ENCODE measurements at places on chromosomes 7 and 10. TPM values are rescaled to one million over a fixed set of nuclear protein-coding genes. Genes with fewer than 3 reads are reported as not detected.

- no peak overlapping the region for H3K4me3 ChIP-seq
- no peaks in the 10 kb centered on the region for H3K27me3 ChIP-seq
- no peaks in the 10 kb centered on the region for H3K4me1 ChIP-seq
- no peaks in the 10 kb centered on the region for H3K36me3 ChIP-seq
- DNase-seq: peak; percentile 35
- H3K27ac ChIP-seq: no peak overlapping the region
These were observed 80.6 kb downstream of the VWA2 start for GRCh38 chr10:114319406-114320248.

DNA sequence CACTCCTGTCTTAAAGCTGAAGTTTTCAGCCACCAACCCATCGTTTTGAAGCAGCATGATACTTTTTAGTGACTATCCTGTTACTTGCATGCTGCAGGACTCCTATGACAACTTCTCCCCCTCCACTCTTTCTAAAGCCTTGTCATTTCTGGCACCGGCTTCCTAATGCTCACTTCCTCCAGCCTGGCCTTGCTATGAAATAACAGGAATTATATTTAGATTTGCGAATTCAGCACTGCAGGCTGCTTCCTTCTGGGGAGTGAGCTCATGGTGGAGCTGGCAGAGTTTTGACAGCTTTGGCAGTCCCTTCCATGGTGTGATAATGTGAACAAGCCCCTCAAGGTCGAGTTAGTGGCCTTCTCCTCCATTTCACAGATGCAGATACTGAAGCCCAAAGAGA lies 13.4 kb downstream of the BLNK start:
- no peak overlapping the region for H3K4me3 ChIP-seq
- no peak for DNase-seq
- no peaks in the 10 kb centered on the region for H3K36me3 ChIP-seq
- no peak overlapping the region for H3K27ac ChIP-seq
- H3K27me3 ChIP-seq: no peaks in the 10 kb centered on the region
- H3K4me1 ChIP-seq: no peaks in the 10 kb centered on the region

DNA sequence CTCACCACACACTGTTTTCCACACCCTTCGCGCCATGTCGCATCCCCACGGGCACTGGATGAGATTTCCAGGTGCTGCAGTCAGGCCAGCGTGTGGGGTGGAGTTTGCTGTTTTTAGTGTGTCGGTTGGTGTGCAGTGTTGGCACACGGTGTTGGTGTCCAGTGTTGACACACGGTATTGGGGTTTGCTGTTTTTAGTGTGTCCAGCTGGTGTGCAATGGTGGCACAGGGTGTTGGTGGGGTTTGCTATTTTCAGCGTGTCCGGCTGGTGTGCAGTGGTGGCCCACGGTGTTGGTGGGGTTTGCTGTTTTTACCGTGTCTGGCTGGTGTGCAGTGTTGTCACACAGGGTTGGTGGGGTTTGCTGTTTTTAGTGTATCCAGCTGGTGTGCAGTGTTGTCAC lies 20.1 kb upstream of the PRKAR1B start:
- H3K4me1 ChIP-seq: no peaks in the 10 kb centered on the region
- H3K27me3 ChIP-seq: no peaks in the 10 kb centered on the region
- no peak overlapping the region for H3K4me3 ChIP-seq
- H3K27ac ChIP-seq: no peak overlapping the region
- peak; percentile 48 for DNase-seq

GRCh38 chr10:129056734-129057689 lies 410.0 kb upstream of the MGMT start:
- H3K4me3 ChIP-seq: no peak overlapping the region
- no peak overlapping the region for H3K27ac ChIP-seq
- DNase-seq: no peak
- no peaks in the 10 kb centered on the region for H3K4me1 ChIP-seq

DNA sequence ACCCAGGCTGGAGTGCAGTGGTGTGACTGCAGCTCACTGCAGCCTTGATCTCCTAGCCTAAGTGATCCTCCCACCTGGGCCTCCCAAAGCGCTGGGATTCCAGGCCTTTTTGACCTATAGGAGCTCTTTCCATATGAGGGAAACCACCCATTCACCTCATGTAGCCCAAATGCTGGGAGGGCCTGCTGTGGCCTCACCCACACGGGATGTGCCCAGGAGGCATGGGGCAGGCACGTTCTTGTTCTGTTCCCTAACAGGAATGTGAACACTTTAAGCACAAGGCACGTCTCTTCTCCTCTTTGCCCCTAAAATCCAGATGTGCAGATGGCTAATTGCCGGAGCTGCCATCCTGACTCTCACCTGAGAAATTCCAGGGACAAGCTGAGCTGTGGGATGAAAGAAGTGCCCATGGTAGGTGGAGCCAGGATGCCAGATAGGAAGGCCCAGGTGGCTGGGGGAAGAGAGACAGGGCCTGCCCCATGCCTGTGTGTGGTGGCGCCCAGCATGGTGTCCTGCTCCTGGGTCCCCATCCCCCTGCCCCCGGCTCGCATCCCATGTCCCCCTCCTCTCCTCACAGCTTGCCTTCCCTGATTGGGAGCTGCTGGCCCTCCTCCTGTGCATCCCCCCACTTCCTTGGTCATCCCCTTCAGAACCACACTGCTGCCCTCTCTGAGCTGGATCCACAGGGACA lies 17.3 kb downstream of the CAMK2B start:
- DNase-seq: no peak
- H3K27ac ChIP-seq: no peak overlapping the region
- H3K27me3 ChIP-seq: peaks cover 24% of the 10 kb centered on the region
- H3K4me3 ChIP-seq: no peak overlapping the region
- H3K36me3 ChIP-seq: no peaks in the 10 kb centered on the region

DNA sequence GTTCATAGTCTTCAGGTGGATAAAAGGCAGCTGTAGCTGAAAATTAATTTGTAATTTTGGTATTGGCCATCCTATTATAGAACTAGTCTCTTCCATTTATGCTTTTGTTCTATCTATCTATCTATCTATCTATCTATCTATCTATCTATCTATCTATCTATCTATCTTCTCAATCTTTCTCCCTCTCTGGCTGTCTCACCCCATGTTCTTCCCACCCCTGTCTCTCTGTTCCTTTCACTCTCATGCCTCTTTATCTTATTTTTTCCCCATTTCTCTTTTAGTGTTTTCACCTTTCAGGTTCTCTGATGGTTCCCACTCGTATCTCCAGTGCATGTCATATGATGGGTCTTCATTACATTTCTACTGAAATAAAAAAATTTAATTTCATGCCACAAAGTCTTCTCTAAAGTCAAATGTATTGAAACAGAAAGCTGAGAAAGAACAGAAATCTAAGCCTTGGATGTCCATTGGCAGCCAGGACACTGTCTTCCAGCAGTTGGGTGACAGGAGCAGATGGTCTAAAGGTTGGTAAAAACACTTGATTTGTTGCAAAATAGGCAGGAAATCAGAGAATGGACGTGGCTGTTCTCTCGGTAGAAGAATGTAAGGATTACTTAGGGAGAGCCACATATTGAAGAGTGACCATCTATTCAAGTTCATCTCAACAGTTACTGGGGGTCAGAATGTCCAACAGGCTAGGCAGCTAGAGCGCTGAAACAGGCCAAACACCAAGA lies 127.0 kb downstream of the RELN start:
- no peaks in the 10 kb centered on the region for H3K36me3 ChIP-seq
- no peak overlapping the region for H3K27ac ChIP-seq
- no peak overlapping the region for H3K4me3 ChIP-seq
- no peaks in the 10 kb centered on the region for H3K27me3 ChIP-seq

GRCh38 chr7:18287482-18287881 lies 208.1 kb upstream of the HDAC9 start:
- no peaks in the 10 kb centered on the region for H3K36me3 ChIP-seq
- H3K27me3 ChIP-seq: no peaks in the 10 kb centered on the region
- no peak overlapping the region for H3K27ac ChIP-seq

DNA sequence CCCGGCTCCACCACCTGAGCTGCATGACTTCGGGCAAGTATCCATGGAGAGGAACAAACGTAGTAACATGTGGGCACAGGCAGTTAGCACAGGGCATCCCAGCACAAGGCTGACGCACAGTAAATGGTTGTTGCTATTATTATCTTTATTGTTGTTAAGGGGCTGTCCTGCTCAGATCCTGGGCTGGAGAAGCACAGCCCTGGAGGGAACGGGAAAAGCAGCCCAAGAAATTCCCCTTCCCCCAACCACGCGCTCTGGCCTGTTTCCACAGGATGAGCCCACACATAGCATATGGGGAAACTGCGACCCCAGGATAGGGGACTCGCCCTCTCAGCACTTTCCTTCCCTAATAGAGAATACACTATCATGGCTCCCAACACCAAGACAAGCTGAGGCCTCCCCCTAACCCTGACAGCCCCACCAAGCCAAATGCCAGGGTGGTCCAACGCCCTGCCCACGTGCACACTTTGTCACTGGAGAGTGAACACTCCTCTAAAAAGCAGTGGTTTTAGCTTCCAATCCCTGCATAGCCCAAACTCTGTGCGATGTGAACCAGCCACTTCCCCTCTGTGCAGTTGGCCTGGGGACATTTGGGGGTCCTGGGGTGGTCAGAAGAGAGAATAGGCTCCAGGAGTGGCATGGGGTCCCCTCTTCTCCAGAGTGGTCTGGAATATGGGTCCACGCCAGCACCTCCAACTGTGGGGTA lies 11.0 kb downstream of the PSD start:
- peaks cover 64% of the 10 kb centered on the region for H3K4me1 ChIP-seq
- peak overlapping the region; percentile 80 for H3K4me3 ChIP-seq
- DNase-seq: peak; percentile 92
- peak overlapping the region; percentile 97 for H3K27ac ChIP-seq
- no peaks in the 10 kb centered on the region for H3K27me3 ChIP-seq

DNA sequence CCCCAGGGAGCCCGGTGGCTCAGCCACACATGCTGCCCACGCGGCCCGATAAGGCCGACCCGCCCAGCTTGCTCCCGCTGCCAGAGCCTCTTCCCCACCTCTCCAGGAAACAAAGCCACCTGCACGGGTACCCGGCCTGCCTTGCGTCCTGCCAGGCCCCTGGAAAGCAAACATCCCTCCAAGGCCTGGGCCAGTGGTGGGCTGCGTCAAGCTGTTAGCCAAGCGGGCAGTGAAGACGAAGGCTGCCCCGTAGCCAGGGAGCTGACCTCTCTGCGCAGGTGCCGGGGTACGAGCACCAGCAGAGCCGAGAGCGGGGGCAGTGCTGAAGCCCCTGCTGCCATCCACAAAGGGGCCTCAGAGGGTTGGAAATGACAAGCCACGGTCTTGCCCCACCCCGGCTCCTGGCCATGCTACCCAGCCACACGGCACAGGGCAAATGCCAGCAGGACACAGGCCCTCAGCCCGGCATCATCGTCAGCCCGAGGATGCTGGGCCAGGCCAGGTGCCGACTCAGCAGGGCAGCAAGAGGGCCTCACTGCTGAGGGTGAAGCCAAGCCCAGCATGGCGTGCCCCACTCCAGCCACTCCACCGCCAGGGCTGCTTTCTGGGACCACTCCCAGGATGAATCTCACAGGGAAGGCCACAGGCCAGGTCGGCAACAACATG lies 140.0 kb downstream of the PTPRN2 start:
- no peaks in the 10 kb centered on the region for H3K27me3 ChIP-seq
- no peaks in the 10 kb centered on the region for H3K4me1 ChIP-seq
- no peak for DNase-seq
- H3K27ac ChIP-seq: no peak overlapping the region

GRCh38 chr7:41007351-41007751 lies 695.5 kb downstream of the INHBA start:
- H3K27ac ChIP-seq: peak overlapping the region; percentile 17
- H3K27me3 ChIP-seq: no peaks in the 10 kb centered on the region
- H3K4me3 ChIP-seq: no peak overlapping the region
- DNase-seq: no peak
- H3K36me3 ChIP-seq: no peaks in the 10 kb centered on the region
- H3K4me1 ChIP-seq: peaks cover 4% of the 10 kb centered on the region

DNA sequence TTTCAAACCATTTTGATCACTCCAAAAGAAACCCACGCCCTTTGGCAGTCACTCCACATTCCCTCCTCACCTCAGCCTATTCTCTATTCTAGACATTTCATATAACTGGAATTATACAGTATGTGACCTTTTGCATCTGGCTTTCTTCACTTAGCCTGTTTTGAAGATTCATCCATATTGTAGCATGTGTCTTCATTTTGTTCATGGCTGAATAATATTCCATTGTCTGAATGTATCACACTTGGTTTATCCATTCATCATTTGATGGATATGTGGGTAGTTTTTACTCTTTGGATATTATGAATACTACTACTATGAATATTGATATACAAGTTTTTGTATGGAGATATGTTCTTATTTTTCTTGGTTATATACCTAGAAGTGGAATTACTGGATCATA lies 3.5 kb upstream of the OTUD1 start:
- no peak overlapping the region for H3K4me3 ChIP-seq
- H3K27ac ChIP-seq: no peak overlapping the region
- no peaks in the 10 kb centered on the region for H3K36me3 ChIP-seq
- no peak for DNase-seq
- H3K27me3 ChIP-seq: no peaks in the 10 kb centered on the region

DNA sequence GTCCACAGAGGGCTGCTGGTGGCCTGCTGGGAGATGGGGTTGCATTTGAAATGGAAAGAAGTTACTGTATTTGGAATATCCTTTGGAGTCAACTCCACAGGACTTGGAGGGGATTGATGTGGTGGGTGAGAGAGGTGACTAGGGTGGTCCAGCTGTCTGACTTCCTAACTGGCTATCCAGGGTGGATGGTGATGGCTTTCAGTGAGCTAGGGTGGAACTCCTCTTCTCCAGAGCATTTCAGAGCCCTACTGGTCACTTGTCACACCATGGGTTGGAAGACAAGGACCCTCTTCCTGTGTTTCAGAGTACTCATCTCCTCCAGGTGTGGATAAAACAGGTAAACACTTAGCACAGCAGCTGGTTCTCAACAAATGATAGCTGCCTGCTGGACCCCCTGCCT lies 3.3 kb upstream of the ADAMTS14 start:
- peaks cover 22% of the 10 kb centered on the region for H3K4me1 ChIP-seq
- no peak overlapping the region for H3K4me3 ChIP-seq
- no peak overlapping the region for H3K27ac ChIP-seq
- H3K36me3 ChIP-seq: no peaks in the 10 kb centered on the region
- no peak for DNase-seq
- peaks cover 20% of the 10 kb centered on the region for H3K27me3 ChIP-seq

ZNHIT1 gene
- 97.4 TPM for total RNA-seq

DPYSL4 gene
- 1.9 TPM for total RNA-seq

LRRD1 gene
- 0.83 TPM for total RNA-seq

FZD8 gene
- 6.6 TPM for total RNA-seq

HEPACAM2 gene
- not detected for total RNA-seq

KCND2 gene
- 1.2 TPM for total RNA-seq

FAM20C gene
- total RNA-seq: 18.4 TPM

Data from sigmoid colon (tissue), 7 donors.